ENCODE measurements at places on chromosomes 12 and 14. TPM values are rescaled to one million over a fixed set of nuclear protein-coding genes. Genes with fewer than 3 reads are reported as not detected.

Gene KRT8
- total RNA-seq, result 3.5 TPM

Gene NKX2-1
- total RNA-seq, result not detected

DNA sequence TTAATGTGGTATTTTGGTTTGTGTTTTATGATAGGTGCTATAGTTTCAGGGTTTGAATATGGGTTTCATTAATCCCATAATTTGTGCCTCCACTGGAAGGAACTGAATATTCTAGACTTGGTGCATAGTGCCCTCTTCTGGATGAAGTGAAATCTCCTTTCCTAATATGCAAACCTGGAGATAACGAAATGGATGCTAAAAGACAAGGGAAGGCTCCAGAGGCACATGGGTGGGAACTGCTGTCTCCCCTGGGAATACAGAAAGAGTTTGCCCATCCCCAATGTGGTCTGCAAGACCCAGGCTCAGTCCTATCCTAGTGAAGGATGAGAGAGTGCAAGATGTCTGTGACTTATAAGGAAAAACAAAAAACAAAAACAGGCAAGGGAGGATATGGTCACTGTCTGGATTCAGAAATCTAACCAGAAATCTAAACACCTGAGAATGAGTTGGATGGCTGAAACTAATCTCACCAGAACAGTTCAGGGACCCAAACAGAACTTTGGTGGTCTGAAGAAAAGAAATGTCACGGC lies 142.3 kb upstream of the TMPO start:
- peak; percentile 37 for DNase-seq

DNA sequence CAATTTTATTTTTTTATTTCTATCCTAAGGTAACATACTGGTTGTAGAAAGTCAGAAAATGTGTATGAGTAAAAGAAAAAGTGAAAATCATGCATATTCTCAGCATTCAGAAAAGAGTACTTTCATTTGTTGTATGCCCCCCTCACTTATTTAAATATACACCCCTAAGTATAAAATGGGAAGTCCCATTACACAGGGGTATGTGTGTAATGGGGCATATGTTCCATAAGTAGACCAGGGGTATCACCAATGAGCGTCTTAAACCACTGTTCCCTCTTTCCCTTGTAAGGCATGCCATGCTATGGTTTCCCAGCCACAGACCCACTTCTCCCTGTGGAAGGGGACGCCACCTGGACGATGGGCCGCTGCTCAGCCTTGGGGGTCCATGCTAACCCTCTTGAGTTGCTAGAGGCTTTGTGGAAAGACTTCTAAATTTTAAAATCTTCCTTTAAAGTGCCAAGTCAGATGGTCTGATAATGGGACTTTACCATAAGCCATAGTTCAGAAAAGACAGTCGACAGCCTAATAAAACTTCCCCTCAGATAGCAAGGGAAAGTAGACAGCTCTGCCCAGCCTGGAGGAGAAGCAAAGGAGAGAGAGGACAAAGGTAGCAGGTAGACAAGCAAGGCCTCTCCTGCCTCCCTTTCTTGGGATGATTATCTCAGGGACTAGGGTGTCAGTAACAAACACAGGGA lies 118.2 kb downstream of the ZFP36L1 start:
- no peak for DNase-seq

- no peak for DNase-seq
These were observed 37.1 kb downstream of the PPP4R3A start for GRCh38 chr14:91473046-91473445.

DNA sequence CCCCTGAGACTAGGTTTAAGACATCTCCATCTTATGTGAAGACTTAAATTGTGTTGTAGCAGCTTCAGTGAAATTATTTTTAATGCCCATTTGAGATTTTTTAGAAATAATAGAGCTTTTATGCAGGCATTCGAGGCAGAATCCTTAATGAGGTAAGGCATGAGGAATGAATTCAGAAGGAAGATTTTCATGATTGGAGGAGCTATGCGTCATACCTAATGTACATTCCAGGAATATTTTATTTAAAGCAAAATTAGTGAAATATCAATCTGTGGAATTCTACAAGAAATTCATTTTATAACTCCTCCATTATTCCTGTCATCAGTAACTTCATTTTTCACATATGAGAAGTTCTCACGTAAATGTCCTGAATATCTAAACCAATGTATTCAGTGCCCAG lies 36.0 kb upstream of the GARIN6 start:
- DNase-seq, result peak; percentile 20

DNA sequence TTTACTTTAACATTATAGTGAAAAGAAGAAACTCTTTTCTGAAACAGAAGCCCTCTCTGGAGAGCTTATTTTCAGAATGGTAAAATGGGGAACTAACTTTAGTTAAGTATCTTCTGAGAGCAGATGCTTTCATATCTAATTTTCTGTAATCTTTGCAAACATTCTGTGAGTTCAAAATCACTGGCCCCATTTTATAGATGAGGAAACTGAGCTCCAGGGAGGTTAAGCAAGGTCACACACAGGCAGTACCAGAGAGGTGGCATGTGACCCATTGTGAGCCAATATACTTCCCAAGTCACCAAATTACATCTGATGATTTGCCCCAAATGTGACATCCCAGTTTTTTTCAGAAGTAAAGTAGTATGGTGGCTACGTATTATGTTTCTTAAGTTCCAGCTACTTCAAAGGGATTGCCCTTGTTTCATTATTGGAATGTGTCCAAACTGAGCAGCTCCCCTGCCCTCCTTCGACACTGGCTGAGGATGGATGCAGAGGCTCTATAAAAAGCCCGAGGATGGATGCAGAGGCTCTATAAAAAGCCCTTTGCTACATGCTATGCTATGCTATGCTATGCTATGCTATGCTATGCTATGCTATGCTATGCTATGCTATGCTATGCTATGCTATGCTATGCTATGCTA lies 36.2 kb upstream of the NUDT4 start:
- DNase-seq, result no peak

Data from RPMI7951 (cell line).